Activated CD4-positive, alpha-beta T cell treated with anti-CD3 and anti-CD28 coated beads for 36 hours (primary cell): ENCODE measurements at places on chromosomes 4 and X.

DNA sequence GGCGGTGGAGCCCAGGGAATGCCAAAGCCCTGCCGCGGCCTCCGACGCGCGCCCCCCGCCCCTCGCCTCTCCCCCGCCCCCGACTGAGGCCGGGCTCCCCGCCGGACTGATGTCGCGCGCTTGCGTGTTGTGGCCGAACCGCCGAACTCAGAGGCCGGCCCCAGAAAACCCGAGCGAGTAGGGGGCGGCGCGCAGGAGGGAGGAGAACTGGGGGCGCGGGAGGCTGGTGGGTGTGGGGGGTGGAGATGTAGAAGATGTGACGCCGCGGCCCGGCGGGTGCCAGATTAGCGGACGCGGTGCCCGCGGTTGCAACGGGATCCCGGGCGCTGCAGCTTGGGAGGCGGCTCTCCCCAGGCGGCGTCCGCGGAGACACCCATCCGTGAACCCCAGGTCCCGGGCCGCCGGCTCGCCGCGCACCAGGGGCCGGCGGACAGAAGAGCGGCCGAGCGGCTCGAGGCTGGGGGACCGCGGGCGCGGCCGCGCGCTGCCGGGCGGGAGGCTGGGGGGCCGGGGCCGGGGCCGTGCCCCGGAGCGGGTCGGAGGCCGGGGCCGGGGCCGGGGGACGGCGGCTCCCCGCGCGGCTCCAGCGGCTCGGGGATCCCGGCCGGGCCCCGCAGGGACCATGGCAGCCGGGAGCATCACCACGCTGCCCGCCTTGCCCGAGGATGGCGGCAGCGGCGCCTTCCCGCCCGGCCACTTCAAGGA is at the start of gene FGF2:
TSS of gene FGF2 (plus strand) at position 279 of the 705 bp plus-strand sequence. CDS start at position 623, 344 bp downstream.
- DNase-seq, result peak; percentile 54

- DNase-seq, result no peak
Observed at GRCh38 chr4:146478009-146478408, 43.7 kb downstream of the SLC10A7 start.

- no peak for DNase-seq
Observed at GRCh38 chrX:105845631-105846030, 23.3 kb downstream of the NRK start.

GRCh38 chr4:40848251-40848650 is 98.5 kb downstream of the NSUN7 start:
- no peak for DNase-seq

DNA sequence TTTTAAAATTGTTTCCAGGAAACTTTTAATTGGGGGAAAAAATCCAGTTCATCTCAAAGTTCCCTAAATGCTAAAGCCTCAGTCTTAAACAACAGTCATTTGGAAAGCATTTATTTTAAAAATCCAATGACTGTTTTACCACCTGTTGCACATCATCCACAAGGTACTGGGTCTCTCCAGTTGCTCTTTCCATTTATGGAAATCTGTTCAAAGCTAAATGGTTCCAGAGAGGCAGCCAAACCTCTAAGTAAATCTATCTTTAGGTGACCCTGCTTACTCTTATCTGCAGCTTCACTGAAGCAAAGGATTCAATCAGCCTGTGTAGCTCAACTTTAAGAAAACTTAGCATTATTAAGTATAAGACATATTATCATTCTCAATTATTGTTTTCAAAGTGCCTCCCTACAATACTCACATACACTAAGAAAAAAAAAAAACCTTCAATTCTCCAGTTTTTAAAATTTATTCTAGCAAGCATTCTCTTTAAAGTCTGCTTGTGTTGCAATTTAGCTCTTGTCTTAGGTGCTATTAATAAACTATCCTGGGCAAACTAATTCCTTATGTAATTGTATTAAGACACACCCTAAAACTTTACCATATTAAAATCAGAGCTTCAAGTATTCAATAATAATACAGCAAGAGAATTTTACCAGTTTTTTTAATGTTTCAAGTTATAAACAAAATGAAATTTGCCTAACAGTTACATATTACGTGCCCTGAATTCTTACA is 60.6 kb downstream of the NOCT start:
- DNase-seq, result no peak

- no peak for DNase-seq
Observed at GRCh38 chr4:154740462-154740861, 3.3 kb upstream of the LRAT start.

DNA sequence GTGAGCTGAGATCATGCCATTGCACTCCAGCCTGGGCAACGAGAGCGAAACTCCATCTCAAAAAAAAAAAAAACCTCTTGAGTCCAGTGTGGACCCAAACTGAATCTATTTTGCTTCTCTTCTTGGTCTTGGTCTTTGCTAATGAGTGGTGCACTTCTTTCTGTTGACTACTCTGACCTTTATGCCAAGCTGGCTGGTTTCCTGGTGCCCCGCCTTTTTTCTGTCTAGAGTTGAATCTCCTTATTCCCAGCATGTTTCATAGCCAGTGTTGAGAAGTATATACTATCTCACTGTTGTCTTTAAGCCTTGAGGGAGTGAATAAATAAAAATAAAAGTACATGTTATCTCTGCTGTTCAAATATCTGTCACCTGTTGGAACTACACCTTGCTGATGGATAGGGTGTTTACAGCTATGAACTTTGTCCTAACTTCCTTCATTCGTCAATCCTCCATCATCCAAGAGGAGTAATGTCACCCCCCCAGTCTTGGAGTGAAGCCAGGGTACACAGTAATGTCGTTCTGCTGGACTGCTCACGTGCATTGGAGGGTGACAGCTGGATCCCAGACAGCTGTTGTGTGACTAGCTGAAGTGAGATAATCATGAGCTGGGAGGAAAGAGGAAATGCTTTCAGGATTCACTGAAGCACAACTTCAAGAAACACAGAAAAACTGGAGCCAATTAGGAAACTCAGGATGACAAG is 99.3 kb upstream of the PRKG2 start:
- no peak for DNase-seq

- no peak for DNase-seq
Observed at GRCh38 chrX:81208916-81209315, 7.0 kb downstream of the SH3BGRL start.

DNA sequence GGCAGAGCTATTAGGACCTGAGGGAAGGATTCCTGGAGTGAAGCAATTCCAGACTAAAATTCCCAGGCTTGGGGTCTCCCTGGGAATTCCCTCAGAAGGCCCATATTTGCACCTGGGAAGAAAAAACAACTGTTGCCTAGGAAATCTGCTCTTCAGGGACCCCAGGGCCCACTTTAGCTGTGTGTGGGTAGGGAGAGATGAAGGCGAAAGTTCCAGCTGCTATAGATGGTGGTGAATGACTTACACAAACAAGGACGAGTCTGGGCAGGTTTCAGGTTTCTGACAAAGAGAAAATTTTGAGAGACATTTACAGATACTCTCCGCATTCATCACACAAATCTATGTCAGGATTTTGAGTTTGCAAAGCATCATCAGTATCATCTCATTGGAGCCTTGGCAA is 126.1 kb downstream of the GPC3 start:
- DNase-seq, result no peak

DNA sequence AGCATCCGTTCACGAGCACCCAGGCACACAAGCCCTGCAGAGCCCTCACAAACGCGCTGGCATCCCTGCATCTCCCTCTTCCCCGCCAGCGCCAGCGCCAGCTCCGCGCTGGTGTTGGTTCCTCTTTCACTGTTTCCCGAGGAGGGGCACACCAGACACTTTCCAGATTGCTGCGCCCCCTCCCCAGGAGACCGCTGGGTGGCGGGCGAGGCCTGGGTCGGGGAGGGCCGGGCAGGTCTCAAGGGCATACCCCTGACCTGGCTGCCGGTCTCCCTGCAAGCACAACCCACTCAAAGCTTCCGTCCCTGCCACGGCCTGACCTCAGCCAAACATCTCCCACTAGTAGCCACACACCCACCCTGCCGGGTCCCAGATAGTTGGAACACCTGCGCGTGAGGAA is 2.2 kb upstream of the NKX1-1 start:
- DNase-seq, result no peak

- no peak for DNase-seq
Observed at GRCh38 chrX:33725535-33726210, 406.4 kb downstream of the FAM47A start.

DNA sequence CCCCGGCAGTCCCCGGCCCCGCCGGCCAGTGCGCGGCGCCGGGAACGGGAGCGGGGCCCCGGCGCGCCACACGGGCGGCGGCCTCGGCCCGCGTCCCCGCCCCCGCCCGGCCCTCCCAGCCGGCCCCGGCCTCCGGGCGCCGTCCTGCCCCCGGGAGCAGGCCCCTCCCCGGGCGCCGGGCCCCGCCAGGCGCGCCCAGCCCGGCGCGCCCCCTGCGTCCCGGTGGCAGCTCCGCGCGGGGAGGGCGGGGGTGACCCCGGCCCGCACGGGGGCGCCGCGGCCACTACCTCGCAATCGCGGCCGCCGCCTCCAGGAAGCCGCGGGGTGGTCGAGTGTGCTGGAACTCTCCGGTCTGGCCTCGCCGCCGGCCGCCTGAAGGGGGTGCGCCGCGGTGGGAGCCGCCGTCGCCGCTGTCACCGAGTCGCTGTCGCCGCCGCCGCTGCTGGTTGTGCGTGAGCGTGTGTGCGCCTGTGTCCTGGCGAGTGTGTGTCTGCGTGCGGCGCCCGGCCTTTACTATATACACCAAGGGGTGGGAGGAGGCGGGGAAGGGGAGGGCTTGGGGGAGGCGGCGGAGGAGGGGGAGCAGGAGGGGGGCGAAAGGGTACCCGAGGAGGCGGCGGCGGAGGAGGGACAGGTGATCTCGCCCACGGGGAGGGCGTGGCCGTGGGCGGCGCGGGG is at the start of gene RAI2:
TSS of gene RAI2 (minus strand) at position 488 of the 678 bp plus-strand sequence. CDS start 59,288 bp downstream, outside the sequence.
- DNase-seq, result peak; percentile 42

DNA sequence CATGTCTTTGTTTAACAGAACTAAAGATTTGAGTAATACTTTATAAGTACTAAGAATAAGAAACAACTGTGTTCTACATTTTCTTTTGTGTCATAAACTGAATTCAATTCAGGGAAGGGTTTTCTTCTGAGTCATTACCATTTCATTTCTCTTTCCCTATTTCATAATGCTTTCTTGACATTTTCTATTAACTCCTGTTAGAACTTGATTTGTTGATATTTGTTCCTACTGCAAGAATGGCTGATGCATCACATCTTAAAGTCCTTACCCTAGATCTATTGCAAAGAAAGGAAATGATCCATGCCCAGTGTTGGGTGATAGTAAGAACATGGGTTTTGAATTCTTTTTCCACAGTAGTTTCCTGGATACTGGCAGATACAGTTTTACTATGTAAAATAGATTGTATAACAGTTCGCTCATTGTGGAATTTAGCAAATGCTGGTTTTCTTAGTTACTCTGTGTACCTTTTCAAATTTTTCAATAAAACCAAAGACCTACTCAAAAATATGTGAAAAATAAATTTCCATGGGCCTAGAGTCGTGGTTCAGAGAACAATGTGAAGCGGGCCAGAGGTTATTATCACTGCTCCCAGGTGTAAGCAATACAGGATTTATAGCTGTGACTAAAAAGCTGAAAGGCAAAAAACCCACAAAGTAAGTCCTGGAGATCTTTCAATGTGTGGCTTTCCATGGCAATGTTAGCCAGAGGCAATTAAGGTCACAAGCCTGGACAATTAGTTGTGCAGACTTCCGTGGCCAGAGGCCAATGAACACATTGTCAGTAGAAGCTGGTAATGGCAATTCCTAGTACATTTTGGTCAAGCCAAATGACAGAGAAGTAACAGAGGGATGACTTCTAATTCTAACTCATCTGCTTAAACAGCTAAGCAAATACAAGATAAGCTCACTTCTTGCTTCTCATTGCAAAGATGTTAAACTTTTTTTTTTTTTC is 127.3 kb upstream of the FAT4 start:
- DNase-seq, result no peak

- DNase-seq, result no peak
Observed at GRCh38 chrX:11464380-11464779, 171.2 kb downstream of the AMELX start.

- DNase-seq, result peak; percentile 91
Observed at GRCh38 chr4:7960790-7961655, 21.4 kb upstream of the AFAP1 start.

GRCh38 chr4:182491719-182492118 is 248.5 kb downstream of the TENM3 start:
- no peak for DNase-seq

- DNase-seq, result peak; percentile 73
Observed at GRCh38 chrX:56802921-56803849, 74.1 kb downstream of the NBDY start.

DNA sequence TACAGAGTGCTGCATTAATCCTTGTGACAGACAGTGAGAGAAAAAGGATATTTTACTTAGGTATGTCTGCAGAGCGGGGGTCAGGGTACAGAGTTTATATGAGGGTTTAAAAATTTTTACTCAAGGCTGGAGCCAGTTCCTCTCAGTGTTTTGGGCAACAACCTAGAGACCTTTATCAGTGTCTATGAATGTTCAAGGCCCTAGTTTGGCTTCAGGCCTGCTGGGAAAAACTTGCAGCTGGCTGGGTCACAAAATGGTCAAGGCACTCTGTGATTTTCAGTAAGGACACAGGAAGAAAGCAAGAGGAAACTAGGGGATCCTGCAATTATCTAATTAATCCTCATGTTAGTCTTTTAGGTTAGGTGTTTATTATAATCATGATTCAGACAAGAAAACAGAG is 10.8 kb upstream of the C4orf54 start:
- no peak for DNase-seq

DNA sequence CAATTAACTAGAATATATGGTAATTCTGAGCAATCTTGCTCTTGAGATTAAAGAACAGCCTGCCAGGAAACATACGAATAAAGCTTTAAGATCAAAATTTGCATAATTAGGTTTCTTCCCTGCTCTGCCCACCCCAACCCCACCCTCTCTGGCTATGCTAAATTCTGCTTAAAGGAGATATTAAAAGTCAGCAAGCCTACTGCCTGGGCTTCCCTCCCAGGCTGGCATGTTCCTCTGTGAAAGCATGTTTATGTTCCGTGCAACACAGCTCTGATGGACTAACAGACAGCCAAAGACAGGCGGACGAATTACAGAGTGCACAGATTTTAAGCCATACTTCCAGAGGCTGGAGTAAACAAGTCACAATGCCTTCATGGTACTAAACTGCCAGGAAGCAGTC is 28.4 kb downstream of the CD99L2 start:
- DNase-seq, result no peak

GRCh38 chrX:129496625-129497024 is 26.7 kb downstream of the SMARCA1 start:
- DNase-seq, result no peak

DNA sequence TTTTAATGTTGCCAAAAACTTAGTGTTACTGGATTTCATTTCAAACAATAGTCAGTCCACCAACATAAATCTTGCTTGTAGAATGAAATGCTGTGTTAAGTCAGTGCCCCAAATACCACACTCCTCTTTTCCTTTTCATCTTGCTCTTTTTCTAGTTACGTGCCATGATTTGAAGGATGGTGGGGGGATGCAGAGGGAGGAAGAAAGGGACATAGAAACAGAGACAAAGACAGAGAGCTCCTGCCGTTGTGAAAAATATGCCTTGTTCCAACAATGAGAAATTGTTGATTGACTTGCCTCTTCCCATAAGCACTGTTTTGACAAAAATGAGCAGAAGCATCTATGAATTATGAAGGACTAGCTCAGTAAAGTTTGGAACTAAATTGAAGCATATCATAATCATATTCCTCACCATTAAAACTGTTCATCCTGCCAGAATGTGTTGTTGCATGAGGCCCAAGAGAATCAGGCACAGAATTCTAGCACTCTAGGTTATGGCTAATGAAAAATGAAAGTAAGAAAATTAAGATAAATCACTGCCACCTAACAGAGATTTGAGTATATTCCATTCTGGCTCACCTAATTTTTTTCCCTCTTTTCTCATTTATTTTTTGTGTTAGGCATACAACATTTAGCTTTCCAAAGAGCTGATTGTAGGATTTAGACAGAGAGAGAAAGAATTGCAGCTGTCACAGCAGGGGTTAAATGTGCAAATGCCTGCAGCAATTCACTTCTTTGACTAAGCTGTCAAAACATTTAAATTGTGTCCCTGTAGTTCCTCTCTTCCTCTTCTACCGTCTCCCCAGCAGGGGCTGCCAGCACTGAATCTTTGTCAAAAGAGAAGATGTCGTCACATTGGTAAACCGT is 111.6 kb upstream of the PTPN13 start:
- DNase-seq, result no peak
